ENCODE measurements at places on chromosomes 3 and 15. TPM values are rescaled to one million over a fixed set of nuclear protein-coding genes. Genes with fewer than 3 reads are reported as not detected.

Gene CHDH
- total RNA-seq, result 0.11 TPM

Gene LIPH
- not detected for total RNA-seq

Gene TMEM207
- not detected for total RNA-seq

Gene NR1I2
- total RNA-seq, result not detected

Gene GASK1A
- 0.63 TPM for total RNA-seq

Gene EAF2
- not detected for total RNA-seq

Gene FEZF2
- total RNA-seq, result not detected
